Cardiac ventricle fibroblast (primary cell): ENCODE measurements at places on chromosomes 12 and 14. TPM values are rescaled to one million over a fixed set of nuclear protein-coding genes. Genes with fewer than 3 reads are reported as not detected.

OTX2 gene
- not detected in 2 replicates for total RNA-seq

DHRS4L2 gene
- 8.2 and 13.2 TPM in 2 replicates for total RNA-seq

LRTM2 gene
- not detected in 2 replicates for total RNA-seq

CACNA1C gene
- total RNA-seq: 8.2 and 9.9 TPM in 2 replicates

TMEM263 gene
- 86.9 and 100 TPM in 2 replicates for total RNA-seq

HOXC10 gene
- total RNA-seq: not detected in 2 replicates
